ENCODE measurements at places on chromosomes 12 and 14.

DNA sequence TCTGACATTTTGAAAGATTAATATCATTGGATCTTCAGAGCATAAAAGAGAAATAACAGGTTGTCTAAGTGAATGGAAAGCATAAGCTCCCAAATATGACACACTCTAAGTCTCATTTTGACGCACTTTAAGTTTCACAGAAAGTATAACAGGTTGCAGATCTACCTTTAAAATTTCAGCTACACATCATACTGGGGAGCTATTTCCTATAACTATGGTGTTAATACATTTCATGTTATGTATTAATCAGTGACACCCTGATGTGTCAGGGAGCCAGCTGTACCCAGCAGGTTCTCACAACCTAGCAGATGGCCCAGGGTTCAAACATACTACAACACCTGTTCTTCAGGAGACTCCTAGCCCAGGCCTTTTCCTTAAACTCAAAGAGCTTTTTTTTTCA, 31.1 kb upstream of the TMX1 start:
- DNase-seq = no peak

DNA sequence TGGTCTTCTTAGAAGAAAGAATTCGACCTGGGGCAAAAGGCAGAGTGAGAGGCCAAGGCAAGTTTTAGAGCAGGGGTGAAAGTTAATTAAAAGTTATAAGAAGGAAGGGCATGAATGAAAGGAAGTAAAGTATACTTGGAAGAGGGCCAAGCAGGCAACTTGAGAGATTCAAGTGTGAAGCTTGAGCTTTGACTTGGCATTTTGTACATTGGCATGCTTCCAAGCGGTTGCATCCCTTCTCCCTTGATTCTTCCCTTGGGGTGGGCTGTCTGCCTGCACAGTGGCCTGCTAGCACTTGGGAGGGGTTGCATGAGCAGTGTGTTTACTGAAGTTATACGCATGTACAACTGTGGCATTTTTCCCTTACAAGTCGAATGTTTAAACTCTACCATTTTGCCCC, 74.8 kb upstream of the MGAT4C start:
- no peak for DNase-seq

DNA sequence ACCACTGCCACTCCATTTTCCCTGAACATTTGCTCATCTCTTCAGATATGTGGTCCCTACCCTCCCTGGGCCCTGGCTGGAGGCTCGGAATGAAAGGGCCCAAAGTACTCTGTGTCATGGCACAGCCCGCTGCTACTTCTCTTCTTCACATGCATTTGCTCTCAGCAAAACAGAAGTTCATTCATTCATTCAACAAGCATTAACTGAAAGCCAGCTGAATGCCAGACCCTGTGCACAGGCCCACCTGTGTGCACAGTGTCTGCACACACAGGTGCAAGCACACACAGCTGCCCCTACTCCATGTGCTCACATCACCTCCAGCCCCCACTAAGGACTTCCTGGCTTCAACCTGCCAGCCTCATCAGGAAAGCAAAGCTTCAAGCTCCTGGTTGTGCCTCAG, 7.8 kb downstream of the WNT1 start:
- DNase-seq = no peak

DNA sequence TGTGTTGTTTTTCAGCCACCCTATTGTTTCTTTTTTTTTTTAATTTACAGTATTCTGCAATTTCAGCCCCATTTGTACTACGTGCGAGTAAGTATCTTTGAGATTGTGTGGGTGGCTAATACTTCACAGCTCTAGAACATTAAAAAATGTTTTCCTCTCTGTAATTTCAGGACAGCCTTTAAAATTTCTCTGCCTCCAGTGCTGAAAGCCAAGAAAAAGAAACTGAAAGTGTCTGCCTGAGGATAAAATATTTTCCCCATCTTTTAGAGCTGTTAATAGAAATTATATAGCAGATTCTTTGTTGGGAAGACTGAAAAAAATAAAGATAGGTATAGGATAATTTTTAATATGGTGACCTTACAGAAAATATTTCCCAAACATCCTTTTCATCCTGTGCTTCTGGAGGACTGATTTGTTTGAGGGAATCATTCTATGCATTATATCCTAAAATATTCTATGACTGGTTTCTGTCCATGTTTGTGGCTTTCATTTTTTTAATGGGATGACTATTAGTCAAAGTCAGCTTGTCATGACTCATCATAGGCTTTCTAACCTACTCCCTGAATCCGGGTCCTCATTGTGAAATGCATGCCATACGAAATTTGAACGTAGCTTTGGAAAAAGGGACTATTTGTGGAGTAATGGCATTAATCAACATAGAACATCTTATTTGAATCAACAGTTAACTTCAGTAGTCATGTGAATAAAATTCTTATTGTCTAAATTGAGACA, 10.8 kb upstream of the TCTN2 start:
- DNase-seq = no peak

DNA sequence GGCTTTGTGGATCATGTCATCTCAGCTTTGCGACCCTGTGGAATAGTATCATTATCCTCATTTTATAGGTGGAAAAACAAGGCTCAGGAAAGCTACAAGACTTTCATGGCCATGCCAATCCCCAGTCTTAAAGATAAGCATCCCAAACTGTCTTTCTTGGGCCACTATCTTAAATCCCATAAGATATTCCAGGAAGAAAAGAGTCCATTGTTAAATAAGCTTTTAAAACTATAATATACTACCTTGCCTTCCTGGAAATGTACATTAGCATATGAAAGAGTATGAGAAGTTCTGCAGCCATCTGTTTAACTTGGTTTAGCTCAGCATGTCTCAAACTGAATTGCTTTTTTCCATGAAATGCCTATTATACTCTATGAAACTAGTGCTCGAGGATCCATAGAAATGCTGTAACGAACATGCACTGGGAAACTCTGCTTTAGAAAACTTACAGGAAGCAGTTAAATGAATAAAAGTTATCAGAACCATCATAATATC, 77.1 kb downstream of the B4GALNT3 start:
- DNase-seq = no peak

GRCh38 chr12:38907201-38907923, 2.0 kb upstream of the CPNE8 start:
- no peak for DNase-seq

GRCh38 chr14:99155173-99156089, 116.6 kb downstream of the BCL11B start:
- no peak for DNase-seq

DNA sequence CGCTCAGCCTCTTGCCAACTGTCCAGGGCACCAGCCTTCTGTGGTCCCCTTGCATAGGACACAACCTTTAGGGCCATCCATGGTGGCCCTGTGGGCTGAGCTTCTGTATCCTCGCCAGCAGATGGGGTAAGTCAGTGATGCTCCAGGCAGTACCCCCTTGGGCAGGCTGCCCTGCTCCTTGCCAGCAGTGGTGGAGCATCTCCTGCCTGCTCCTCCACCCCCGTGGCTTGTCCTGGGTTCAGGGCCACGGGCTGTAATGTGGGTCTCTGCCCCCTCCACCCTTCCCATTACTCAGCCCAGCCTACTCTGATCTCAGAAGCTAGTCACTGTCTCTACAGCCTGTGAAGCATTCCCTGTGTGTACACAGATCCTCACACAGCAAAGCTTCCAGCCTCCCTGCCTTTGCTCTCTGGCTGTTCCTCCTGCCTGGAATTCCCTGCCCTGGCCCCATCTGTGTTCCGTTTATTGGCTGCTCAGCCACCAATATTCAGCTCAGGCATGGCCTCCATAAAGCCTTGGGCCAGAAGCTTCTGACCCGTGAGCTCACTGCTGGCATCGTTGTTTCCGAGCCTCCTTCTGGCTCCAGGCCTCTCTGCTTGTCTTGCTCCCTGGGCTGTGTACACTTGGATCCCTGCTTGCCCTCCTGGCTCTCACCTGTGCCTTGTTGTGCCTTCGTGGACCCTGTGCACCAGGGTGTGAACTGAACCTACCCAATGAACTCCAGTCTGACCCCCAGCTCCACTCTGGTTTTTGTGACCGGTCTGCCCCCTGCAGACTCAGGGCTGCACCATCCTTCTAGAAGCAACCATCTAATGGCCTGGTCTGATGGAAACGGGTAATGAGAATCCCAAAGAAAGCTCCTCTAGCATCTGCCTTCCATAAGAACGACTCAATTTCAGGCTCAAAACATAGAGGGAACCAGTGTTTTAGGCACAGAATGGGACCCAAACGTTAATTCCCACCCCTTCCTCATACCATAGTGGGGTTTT, 177.0 kb upstream of the PRMT8 start:
- no peak for DNase-seq

- DNase-seq = no peak
Measured at GRCh38 chr14:99860219-99860618, 67.0 kb downstream of the EML1 start.

GRCh38 chr12:121649819-121650353, 19.6 kb downstream of the MORN3 start:
- DNase-seq = no peak

DNA sequence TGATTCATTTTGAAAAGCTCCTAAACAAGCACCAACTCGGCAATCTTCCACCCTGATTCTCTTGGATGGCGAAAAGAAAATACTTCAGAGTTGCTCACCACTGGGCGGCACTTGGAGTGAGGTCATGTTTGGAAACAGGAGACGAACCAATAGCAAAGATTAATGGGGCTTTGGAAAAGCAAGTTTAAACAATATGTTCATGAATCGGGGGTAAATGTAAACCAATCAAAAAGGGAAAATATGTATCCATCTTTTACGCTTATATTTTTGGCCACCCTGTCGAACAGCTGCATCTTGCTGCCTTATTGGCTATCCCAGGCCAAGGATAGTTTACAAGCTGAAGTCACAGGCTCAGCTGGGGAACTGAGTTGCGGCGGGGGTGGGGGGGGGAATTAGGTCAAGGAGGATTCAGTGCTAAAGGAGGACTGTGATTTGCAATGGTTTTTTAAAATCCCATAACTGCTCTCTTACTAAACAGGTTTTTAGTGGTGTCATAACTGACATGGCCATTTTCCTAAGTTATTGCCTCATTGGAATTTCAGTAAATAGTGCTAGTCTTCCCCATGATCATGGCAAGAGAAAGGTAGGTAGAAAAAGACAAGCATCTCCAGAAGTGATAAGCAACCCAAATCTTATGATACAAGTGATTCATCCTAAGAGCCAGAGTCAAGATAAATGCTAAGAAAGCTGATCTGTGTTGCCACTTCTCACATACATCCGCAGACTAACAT, 210.6 kb downstream of the PHLDA1 start:
- no peak for DNase-seq

GRCh38 chr12:52255926-52256583, 18.4 kb upstream of the KRT86 start:
- no peak for DNase-seq

DNA sequence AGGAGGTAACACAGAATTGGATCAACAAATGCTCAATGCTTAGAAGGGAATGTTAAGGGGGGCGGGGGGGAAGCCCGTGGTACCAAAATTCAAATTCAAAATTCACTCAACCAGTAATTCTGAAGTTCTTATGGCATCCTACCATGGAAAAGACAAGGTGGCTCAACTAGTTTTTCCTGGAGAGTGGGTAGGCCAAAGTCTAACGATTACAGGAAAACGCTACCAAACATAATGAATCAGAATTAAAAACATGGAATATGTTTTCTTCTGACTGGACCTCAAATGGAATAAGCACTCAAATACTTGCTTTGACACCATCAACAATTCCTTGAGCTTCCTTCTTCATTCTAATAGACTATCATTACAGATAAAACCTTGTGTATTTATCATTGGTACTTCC, 2.3 kb downstream of the NACA start:
- no peak for DNase-seq

- DNase-seq = no peak
Measured at GRCh38 chr12:120748242-120748641, 22.6 kb downstream of the ACADS start.

DNA sequence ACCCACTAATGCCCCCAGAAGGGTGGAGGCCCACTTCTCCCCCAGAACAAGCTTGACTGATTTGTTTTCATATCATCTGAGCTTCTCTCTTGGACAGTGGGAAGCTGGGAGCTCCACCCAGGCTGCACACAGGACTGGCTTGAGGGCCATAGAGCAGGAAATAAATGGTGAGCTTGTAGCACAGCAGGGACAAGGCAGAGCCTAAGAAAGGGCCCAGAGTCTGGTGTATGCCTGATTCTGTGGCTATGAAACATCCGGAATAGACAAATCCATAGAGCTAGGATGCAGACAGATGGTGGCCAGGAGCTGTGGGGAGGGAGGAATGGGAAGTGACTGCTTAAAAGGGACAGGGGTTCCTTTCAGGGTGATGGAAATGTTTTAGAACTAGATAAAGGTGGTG, 79.0 kb downstream of the ARL6IP4 start:
- DNase-seq = no peak

DNA sequence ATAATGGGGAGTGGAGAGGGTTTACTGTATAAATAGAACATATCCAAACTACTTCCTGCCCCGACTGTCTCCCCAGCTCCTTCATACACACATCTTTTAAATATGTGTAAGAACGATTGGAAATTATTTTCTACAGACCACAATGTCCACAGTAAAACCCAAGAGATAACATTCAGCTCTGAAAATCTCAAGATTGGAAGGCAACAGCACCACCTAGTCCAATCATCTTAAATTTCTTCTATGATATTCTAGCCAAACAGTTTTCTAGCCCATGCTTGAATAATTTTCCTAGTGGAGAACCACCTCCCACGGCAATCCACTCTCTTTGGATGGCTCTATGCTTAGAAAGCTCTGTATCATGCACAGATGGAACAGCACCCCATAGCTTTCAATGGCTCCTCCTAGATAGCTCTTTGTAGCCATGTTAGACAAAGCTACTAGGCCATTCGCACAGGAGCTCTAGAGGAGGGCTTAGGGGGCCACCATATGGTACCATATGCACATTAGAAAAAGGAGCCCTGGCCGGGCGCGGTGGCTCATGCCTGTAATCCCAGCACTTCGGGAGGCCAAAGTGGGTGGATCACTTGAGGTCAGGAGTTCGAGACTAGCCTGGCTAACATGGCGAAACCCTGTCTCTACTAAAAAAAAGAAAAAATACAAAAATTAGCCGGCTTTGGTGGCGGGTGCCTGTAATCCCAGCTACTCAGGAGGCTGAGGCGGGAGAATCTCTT, 18.1 kb downstream of the VDR start:
- DNase-seq = no peak

- DNase-seq = no peak
Measured at GRCh38 chr14:104939666-104940410, 15.2 kb downstream of the PLD4 start.

- DNase-seq = no peak
Measured at GRCh38 chr14:91352728-91353692, 64.6 kb downstream of the CCDC88C start.

GRCh38 chr14:90627478-90627877, 188.8 kb downstream of the TTC7B start:
- no peak for DNase-seq

- no peak for DNase-seq
Measured at GRCh38 chr14:102784892-102785594, 7.8 kb downstream of the TRAF3 start.

- DNase-seq = no peak
Measured at GRCh38 chr12:129635021-129635685, 268.7 kb downstream of the TMEM132D start.

GRCh38 chr14:52429451-52429850, 115.3 kb downstream of the PTGER2 start:
- no peak for DNase-seq

- DNase-seq = no peak
Measured at GRCh38 chr12:49932023-49932422, 18.5 kb upstream of the AQP2 start.

GRCh38 chr12:124706363-124706762, 139.0 kb upstream of the NCOR2 start:
- DNase-seq = no peak

- DNase-seq = no peak
Measured at GRCh38 chr14:71739273-71739990, 192.8 kb upstream of the RGS6 start.
